ENCODE measurements at places on chromosomes 12 and 14.

- DNase-seq: no peak
Measured at GRCh38 chr12:1918081-1918883, at the start of gene CACNA2D4. CACNA2D4 (minus strand) TSS chr12:1918652; CDS start chr12:1918473, 179 bp downstream.

GRCh38 chr14:67570453-67570852 is 29.6 kb downstream of the PIGH start:
- no peak for DNase-seq

DNA sequence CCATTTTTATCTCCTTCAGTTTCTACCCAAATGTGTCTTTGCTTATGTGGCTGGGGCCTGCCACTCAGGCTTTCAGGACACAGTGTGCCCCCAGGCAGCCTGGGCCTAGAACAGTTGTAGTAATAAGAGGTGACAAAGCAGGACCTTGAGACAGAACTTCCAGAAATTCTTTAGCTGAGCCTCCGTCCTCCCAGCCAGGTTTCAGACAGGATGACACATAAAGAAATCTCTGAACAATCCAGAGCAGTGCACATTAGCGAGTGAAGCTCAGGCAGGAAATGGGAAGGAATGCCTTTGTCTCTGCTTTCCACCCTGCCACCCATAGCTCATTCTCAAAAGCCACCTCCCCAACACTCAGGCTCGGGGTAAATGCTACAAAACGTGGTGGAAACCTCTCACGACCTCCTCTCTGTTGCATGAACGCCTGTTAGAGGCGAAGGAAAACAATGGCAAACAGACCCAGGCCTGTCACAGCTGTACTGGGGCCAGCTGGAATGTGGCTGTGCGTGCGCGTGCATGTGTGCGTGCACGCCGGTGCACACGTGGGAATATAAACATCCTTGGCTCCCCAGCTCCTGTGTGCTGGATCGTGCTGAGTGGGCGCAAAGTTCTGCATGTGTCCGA is 286.7 kb downstream of the ZFP36L1 start:
- no peak for DNase-seq

GRCh38 chr12:131922772-131923171 is 6.3 kb upstream of the PUS1 start:
- no peak for DNase-seq

GRCh38 chr14:63459738-63460137 is 83.4 kb downstream of the PPP2R5E start:
- DNase-seq: no peak

DNA sequence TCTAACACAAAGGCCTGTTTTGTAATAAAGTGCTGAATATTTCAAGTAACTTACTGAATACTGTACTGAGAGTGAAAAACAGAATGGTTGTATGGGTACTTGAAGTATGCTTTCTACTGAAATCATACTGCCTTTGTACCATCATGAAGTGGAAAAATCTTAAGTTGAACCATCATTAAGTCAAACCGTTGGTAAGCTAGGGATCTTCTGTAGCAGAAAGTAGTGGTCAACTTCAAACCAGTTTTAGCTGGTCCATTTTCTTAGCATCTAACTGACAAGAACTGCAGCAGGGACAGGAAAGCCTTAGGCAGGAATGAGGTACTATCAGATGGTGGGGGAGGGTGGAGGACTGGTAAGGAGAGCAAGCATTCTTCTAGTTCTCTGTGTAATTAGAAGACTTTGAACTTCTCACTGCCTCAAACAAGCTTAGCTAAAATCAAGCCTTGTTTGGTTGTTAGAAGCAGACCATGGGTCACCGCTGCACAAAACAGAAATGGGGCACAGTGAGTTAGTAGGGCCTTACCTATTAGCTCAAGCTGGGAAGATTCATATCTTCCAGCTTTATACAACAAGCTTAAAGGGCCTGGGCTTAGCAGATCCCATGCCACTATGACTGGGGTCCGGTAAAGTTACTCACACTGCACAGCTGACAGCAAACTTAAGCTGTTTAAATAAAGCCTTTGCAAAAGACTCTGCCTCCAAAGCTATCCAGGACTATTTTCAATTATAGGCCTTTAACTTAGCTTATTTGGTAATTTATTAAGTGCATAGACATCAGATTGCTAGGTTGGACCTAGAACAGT is 73.8 kb downstream of the ACADS start:
- no peak for DNase-seq

DNA sequence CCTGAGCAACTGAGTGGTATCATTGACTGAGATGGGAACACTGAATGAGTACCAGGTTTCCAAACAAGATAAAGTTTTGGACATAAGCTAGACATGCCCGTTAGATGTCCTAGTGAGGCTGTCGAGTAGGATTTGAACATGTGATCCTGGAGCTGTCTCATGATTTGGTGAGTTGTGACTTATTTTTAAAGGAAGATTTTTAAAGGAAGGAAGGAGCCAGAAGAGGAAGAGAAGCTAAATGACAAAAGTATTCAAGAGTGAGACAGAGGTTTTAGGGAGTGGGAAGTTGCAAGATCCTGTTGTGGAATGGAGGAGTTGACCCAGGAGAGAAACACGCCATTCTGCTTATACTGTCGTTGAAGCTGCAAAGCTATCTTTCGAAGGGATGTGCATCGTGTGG is 82.1 kb downstream of the SAMD4A start:
- DNase-seq: no peak

DNA sequence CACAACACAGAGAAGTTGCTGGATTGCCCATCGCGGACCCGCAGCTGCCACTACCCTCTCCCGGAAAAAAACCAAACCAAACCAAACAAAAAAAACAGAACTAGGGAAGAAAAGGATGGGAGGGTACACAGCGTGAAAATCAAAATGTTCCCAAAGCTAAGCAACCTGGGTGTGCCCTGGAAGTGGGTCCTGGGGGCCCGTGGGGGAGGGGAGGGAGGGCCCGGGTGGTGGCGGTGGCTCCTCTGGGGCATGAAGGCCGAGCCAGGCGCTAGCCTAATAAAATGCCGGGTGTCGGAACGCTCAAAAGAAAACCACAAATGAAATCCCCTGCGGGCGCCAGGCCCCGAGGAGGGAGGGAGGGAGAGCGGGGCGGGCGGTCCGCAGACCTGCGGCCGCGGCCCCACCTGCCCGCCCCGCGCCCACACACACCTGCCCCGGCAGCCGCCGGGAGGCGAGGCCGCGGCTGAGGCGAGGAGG is 787 bp downstream of the HECTD4 start:
- no peak for DNase-seq

- DNase-seq: no peak
Measured at GRCh38 chr14:79407572-79407971, 803.7 kb downstream of the DIO2 start.

DNA sequence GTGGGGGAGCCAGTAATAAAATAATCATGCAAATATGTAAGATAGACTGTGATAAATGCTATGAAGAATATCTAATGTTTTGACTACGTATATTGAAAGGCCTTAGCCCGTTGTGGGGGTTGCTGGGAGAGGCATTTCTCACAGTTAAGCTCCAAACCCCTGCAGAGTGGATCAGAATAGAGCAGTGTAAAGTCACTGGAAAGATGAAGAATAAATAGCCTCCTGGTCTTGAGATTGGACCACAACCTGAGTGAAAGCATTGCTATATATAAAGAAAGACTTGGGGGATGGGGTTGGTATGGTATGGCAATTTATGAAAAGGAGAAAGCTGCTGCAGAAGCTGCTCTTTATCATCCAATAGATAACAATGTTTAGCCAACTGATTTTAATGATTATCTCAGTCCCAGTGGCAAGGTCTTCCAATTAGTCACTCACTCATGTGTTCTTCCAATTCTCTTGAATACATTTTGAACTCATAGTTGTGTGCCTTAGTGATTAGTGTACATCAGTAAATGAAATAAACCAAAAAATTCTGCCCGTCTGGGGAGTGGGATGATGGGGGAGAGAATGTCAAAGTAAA is 10.2 kb downstream of the PLEKHA5 start:
- no peak for DNase-seq

DNA sequence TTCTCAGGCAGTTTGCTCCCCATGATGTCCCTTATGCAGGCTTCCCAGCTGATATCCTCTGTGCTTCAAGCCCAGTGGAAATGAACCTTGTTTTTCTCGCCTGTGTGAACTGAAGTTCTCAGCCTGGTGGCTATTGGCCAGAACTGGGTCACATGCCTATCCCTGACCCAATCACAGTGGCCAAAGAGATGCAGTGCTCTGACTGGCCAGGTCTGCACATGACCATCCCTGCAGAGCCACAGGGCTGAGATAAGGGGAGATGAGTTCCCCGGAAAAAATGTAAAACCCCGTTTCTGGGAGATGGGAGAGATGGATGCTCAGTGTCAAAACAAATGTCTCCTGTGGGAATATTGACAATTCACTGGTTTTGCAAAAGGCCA is 34.7 kb upstream of the FZD10 start:
- DNase-seq: no peak

DNA sequence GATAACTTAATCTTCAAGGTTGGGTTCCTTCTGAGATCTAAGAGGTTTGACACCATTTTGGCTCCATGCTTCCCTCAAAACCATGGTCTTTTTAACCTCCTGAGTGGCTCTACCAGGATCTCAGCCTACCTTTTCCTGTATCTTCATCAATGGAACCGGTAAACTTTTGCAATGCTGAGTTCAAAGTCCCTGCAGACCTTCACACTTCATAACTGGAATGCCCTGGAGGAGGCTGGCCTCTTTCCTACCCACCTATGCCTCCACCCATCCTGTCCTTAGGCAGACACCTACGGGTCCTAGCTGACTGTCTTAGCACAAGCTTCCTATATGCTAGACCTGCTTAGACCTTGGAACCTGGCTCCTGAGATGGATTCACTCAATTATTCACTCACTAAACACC is 89.5 kb upstream of the EEA1 start:
- no peak for DNase-seq

DNA sequence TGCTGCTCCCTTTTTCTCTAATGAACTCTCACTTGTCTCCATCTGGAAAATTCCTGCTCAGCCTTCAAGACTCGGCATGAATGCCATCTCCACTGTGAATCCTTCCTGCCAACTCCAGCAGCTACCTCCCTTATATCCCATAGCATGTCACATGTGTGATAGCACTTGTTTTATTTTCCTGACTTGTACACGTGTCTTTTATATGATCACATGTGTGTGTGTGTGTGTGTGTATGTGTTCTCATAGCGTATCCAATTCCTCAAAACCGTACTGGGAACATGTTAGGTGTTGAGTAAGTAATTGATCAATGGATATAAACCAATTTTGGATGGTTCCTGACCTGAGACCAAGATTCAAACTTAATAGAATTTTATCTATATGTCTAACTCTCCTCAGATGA is 1107.7 kb downstream of the GALC start:
- DNase-seq: no peak

- DNase-seq: no peak
Measured at GRCh38 chr12:133220521-133220920, 15.2 kb downstream of the ANHX start.

DNA sequence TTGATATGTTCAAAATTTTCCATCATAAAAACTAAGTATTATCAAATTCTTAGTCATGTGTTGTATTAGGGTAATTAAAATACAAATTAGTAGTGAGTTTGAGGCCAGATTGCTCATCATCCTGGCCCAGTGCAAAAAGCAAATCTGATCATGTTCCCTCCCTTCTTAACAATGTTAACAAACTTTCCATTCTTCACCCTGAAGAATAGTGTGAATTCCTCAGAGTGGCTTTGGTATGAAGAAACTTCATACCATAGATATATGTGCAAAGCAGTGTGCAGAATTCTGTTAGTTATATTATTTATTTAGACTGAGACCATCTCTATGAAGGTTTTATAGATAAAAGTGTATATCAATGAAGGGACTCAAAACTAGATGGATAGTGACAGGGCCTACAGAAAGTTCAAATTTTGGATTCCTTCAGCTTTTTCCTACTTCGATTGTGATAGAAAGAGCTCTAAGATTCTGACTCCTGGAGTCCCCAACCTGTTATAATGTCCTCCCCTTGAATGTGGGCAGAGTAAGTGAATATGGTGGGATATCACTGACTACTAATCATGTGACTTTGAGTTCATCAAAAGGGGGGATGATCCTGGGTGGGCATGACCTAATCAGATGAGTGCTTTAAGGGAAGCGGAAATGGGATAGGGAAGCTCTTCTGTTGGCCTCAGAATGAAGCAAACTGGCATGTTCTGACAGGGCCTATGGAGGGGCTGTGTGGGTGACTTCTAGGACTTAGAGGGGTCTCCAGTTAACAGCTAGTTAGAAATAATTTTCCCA is 271.4 kb downstream of the BTG1 start:
- no peak for DNase-seq

DNA sequence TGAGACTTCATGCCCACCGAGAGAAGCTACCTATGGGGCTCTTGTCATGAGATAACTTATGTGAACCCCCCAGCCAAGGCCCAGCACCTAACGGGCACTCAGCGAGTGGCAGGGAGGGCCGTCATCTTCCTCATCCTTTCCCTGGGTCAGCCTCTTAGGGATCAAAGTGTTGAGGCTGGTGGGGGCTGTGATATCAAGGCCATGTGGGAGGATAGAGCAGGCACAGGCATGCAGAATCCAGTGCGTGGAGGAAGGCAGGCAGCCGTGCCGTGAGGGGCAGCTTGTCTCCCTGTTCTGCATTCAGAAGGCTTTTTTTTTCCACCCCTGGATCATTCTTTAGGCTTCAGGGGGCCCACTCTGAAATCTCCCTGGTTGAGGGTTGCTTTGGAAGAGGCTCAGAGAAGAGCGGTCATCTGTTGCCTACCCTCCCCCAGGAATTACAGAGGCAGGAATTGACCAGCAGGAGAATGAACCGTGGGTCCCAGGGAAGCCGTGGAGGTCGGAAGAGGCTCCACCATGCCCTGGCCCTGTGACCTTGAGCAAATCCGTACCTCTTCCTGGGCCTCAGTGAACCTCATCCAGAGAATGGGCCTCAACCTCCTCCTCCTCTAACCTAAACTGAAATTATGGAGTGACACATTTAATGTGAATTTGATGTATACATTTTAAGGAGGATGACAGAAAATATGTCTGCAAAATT is 62.8 kb downstream of the BEGAIN start:
- DNase-seq: no peak

GRCh38 chr14:72532686-72533454 is 361.0 kb downstream of the DPF3 start:
- DNase-seq: no peak

GRCh38 chr12:10369557-10370415 is 20.1 kb downstream of the KLRK1 start:
- DNase-seq: no peak

- peak; percentile 12 for DNase-seq
Measured at GRCh38 chr14:78141590-78141989, 28.6 kb upstream of the NRXN3 start.

DNA sequence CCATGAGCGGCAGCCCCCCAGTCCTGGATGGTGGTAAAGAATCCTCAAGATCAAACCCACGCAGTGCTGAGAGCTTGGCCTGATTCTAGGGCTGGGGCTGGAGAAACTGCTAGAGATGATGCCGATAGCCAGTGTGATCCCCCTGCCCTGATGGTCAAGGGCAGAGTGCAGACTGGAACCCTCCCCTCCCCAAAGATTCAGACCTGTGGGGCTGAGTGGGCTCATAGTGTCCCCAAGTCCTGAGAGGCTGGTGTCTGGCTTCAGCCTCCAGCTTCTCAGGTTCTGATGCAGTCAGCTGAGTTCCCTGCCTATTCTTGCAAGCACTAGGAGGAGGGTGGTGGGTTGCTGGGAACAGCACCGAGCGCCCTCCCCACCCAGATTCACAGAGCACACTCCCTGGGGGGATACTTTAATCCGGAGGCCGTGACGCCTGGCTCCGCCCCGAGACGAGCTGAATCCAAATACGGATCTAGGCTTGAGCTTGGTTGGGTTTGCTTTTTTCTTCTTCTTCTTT is 11.9 kb downstream of the RHOF start:
- DNase-seq: no peak

- no peak for DNase-seq
Measured at GRCh38 chr12:129152351-129153104, 299.2 kb downstream of the GLT1D1 start.

Data from NCI-H1417 treated with DMSO at 0.1 percent for 48 hours (cell line).